ENCODE measurements at places on chromosomes 12 and 14.

DNA sequence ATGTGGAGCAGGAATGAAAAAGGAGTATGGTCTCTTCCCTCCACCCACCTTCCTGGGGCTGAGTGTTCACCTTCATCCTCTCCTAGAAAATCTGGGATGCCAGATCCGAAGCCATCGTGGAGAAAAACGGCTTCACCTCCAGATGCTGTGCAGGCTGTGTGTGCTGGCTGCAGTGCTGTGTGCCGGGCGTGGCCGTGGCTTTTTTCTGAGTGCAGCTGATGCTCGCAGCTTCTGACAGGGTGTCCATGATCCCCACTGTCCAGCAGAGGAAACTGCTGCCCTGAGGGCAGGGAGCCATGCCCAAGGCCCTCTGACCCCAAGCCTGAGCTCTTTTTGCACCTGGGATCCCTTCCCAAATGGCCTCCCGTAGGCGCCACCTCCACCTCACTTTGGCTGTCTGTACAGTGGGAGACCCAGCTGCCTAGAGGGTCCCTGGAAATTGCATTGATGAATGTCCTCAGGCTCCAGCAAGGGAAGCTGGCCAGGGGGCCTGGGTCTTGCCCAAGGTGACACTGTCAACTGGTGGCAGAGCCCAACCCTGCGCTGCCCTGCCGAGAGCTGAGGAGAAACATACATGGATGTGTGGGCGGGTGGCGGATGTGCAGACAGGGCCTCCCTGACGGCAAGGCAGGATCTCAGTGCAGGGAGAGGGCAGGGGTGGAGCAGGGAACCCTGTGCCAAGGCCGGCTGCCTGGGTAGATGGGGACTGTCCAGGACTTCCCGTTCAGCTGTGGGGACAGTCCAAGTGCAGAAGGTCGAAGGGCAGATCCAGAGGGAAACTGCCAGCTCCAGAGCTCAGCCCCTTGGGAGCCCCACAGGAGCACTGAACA lies 53.3 kb downstream of the BEGAIN start:
- peak; percentile 9 for DNase-seq

GRCh38 chr14:96177766-96178375 lies 26.8 kb upstream of the BDKRB2 start:
- DNase-seq = no peak

DNA sequence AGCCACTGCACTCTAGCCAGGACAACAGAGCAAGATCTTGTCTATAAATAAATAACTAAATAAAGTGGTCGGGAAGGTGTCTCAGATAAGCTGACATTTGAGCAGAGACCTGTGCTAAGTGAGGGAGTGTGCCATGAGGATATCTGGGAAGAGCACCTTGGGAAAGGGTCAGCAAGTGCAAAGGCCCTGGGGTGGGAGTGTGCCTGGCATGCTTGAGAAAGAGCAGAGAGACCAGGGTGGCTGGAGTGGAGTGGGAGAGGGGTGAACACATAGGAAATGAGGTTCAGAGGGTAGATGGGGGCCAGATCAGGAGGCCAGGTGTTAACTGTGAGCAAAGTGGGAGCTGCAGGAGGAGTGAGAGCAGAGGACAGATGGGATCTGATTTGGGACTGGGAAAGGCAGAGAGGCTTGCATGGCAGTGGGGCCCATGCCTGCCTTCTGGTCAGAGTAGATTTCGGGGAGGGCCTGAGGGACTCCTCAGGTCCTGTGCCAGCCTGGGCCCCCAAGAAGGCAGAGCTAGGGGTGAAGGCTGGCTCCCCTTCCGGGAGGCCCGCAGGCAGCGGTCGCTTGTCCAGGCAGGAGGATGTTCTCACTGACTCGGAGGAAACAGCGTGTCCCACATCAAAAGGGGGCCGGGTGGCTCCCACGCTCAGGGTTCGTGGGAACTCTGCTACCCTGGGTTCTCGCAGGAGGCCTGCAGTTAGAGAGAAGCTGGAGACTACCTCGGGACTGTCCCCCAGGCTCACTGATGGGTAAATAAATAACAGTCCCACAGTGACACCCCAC lies 32.6 kb downstream of the DTX1 start:
- DNase-seq = no peak

DNA sequence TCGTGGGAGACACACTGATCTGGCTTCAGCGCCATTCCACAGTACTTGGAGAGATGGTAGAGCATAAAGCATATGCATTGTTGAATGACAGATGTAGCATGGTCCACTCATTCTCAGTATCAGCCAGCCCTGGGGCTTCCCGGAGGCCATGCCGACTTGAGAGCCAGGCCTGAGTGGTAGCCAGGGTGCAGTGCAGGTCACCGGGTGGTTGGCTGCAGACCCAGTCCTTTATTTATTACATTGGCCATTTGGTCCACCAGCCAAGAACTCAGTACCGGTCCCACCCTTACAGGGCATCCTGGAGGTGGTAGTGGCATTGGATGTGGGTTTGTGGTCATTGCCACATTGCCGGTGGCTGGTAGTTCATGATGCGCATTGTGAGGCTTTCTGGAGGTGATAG lies 121.6 kb upstream of the RTL1 start:
- DNase-seq = no peak

DNA sequence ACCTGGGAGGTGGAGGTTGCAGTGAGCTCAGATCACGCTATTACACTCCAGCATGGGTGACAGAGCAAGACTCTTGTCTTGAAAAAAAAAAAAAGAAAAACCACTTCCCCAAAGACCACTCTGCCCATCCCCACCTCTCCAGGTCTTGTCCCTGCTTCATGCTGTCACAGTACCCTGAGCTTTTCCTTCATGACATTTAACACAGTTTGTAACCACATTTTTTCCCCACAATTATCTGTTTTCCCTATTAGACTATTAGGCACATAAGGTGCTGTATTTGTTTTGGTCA lies 6.9 kb downstream of the HECTD1 start:
- DNase-seq = no peak

Measured in mucosa of gallbladder (tissue), 1 donor.